ENCODE measurements at places on chromosomes 1 and 21. TPM values are rescaled to one million over a fixed set of nuclear protein-coding genes. Genes with fewer than 3 reads are reported as not detected.
A peak's percentile ranks its signal among the peaks of the same experiment; 100 is the strongest.

The CENPF gene
- total RNA-seq, result 79.4 TPM

The NBPF11 gene
- 5.5 TPM for total RNA-seq

The CMPK1 gene
- 102 TPM for total RNA-seq

The CELA3B gene
- total RNA-seq, result not detected

The F3 gene
- total RNA-seq, result 0.14 TPM

The DDR2 gene
- 0.38 TPM for total RNA-seq

The MRAP gene
- total RNA-seq, result not detected

The FCRL4 gene
- not detected for total RNA-seq

The FDPS gene
- total RNA-seq, result 264 TPM

DNA sequence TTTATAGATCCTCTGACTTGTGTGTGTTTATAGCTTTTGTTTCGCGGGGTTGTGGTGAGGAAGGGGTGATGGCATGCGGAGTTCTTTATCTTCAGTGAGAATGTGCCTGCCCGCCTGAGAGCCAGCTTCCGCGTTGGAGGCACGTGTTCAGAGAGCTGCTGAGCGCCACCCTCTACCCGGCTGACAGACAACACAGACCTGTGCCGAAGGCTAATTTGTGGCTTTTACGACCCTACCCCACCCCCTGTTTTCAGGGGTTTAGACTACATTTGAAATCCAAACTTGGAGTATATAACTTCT lies 14.4 kb upstream of the CD101 start:
- H3K4me3 ChIP-seq, result peak overlapping the region; percentile 73
- H3K4me1 ChIP-seq, result peaks cover 34% of the 10 kb centered on the region
- H3K27ac ChIP-seq, result peak overlapping the region; percentile 96
- peak; percentile 60 for DNase-seq
- peaks cover 20% of the 10 kb centered on the region for H3K36me3 ChIP-seq

DNA sequence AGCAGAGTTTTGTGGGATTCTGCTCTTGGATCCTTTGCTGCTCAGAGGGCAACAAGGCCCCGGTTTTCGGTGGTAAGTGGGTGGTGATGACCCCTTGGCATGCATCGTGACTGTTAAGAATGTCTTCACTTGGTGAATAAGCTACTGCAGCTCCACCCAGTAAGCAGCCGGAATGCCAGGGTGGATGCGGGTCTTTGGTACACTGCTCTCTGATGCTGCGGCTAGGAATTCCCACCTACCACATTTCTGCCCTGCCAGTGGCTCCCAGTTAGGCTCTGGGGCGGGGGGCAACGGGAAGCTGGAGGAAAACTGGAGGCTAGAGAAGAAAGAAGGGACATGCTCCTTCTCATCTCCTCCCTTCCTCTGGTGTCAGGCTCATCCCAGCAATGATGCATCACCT lies 180.4 kb upstream of the GALNT2 start:
- peaks cover 4% of the 10 kb centered on the region for H3K27me3 ChIP-seq
- peaks cover 3% of the 10 kb centered on the region for H3K4me1 ChIP-seq
- no peak for DNase-seq
- H3K36me3 ChIP-seq, result no peaks in the 10 kb centered on the region
- no peak overlapping the region for H3K4me3 ChIP-seq
- no peak overlapping the region for H3K27ac ChIP-seq

GRCh38 chr1:214448536-214448935 lies 102.9 kb downstream of the PTPN14 start:
- H3K4me3 ChIP-seq, result no peak overlapping the region
- no peak overlapping the region for H3K27ac ChIP-seq
- peaks cover 6% of the 10 kb centered on the region for H3K27me3 ChIP-seq
- DNase-seq, result no peak
- H3K4me1 ChIP-seq, result peaks cover 25% of the 10 kb centered on the region

DNA sequence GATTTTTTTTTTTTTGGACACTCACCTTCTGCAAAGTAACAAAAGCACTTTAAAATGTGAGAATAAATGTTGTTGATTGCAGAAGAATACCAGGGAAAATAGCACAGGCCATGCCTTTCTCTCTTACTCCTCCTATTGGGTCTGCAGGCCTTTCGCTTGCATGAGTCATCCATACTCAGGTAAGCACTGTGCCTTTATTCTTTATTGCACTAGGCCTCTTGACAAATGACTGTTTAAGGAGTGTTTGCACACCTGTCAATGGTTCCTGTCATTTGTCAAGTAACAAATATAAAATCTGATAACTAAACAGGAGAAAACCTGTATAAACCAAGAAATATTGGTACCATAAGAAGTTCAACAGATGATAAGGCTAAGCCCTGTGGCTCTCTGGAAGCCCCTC lies 106.5 kb downstream of the RGS7 start:
- peaks cover 2% of the 10 kb centered on the region for H3K4me1 ChIP-seq
- no peaks in the 10 kb centered on the region for H3K36me3 ChIP-seq
- no peak overlapping the region for H3K4me3 ChIP-seq
- DNase-seq, result no peak
- peaks cover 3% of the 10 kb centered on the region for H3K27me3 ChIP-seq

GRCh38 chr1:245124644-245125043 lies 30.1 kb upstream of the KIF26B start:
- peaks cover 4% of the 10 kb centered on the region for H3K27me3 ChIP-seq
- H3K4me3 ChIP-seq, result no peak overlapping the region
- no peaks in the 10 kb centered on the region for H3K4me1 ChIP-seq
- H3K27ac ChIP-seq, result no peak overlapping the region
- no peak for DNase-seq

DNA sequence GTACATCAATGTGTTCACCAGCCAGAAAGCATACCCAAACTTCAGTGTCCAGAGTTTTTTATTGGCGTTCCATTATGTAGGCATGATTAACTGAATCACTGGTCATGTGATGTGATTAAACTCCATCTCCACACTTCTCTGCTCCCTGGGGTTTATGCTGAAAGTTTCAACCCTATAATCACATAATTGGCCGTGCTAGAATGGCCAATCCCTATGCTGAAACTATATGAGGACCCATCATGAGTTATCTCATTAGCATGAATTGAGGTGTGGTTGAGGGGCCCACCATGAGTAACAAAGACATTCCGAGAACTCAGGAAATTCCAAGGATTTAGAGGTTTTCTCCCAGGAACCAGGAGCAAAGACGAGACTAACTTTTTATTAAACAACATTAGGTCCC lies 31.8 kb upstream of the FBXO28 start:
- peaks cover 10% of the 10 kb centered on the region for H3K27me3 ChIP-seq
- no peak for DNase-seq
- no peak overlapping the region for H3K4me3 ChIP-seq
- H3K4me1 ChIP-seq, result no peaks in the 10 kb centered on the region
- H3K27ac ChIP-seq, result no peak overlapping the region

GRCh38 chr21:45306832-45307571 lies 19.3 kb upstream of the POFUT2 start:
- no peaks in the 10 kb centered on the region for H3K36me3 ChIP-seq
- DNase-seq, result no peak
- peaks cover 9% of the 10 kb centered on the region for H3K27me3 ChIP-seq
- H3K4me3 ChIP-seq, result no peak overlapping the region

DNA sequence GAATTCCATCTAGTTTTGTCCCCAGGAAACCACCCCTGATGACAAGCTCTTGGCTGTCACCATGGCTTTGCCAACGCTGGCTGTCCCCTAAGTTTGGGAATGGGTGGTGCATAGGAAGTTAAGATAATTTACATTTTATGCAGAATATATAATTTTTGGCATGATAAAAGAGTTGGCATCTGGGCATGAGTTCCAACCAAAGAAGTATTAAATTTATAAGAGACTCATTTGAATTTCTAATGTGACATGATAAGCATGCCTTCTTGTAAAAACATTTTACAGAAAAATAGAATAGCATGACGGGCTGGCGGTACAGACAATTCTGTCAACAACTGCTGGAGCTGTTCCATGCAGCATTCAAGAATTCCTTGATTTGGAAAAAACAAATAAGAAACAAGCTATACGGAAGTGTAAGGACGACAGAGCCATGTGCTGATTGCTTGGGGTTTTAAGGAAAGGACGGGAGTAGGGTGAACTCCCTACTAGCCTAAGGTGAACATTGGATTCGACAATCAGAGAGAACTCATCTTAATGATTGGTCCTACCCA lies 106.8 kb upstream of the C1orf21 start:
- no peaks in the 10 kb centered on the region for H3K36me3 ChIP-seq
- H3K27ac ChIP-seq, result no peak overlapping the region
- H3K4me1 ChIP-seq, result no peaks in the 10 kb centered on the region

- H3K4me1 ChIP-seq, result peaks cover 16% of the 10 kb centered on the region
- no peak overlapping the region for H3K4me3 ChIP-seq
- no peaks in the 10 kb centered on the region for H3K27me3 ChIP-seq
- no peak for DNase-seq
- peaks cover 27% of the 10 kb centered on the region for H3K36me3 ChIP-seq
Observed at GRCh38 chr1:18908911-18909771, 6.8 kb upstream of the ALDH4A1 start.

GRCh38 chr1:43054961-43055360 lies 96.3 kb upstream of the SLC2A1 start:
- H3K36me3 ChIP-seq, result peaks cover 2% of the 10 kb centered on the region
- H3K27me3 ChIP-seq, result peaks cover under 1% of the 10 kb centered on the region
- peaks cover 20% of the 10 kb centered on the region for H3K4me1 ChIP-seq
- H3K4me3 ChIP-seq, result no peak overlapping the region
- no peak for DNase-seq

- no peaks in the 10 kb centered on the region for H3K4me1 ChIP-seq
- H3K36me3 ChIP-seq, result no peaks in the 10 kb centered on the region
- no peak overlapping the region for H3K27ac ChIP-seq
- no peak overlapping the region for H3K4me3 ChIP-seq
- DNase-seq, result no peak
- H3K27me3 ChIP-seq, result peaks cover 6% of the 10 kb centered on the region
Observed at GRCh38 chr1:7527733-7528045, 243.4 kb upstream of the VAMP3 start.

GRCh38 chr1:171943973-171944561 lies 102.8 kb downstream of the DNM3 start:
- no peaks in the 10 kb centered on the region for H3K4me1 ChIP-seq
- no peak overlapping the region for H3K4me3 ChIP-seq
- no peak for DNase-seq
- no peaks in the 10 kb centered on the region for H3K36me3 ChIP-seq
- no peaks in the 10 kb centered on the region for H3K27me3 ChIP-seq

DNA sequence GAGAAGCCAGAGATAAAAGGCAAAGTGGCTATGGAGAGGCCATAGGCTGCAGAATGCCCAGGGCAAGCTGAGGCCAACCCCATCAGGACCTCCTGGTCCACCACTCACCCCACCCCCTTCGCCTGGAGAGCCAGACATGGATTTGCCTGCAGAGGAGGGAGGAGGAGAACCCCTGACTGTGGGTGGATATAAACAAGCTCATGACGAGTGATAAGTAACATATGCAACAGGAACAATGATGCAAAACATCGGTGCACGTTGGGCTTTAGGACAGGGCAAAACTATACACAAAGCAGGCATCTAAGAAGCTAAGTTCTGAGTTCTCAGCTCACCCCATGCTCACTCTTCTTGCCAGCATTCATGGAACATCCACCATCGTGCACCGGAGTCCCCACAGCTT lies 150.3 kb downstream of the ETS2 start:
- DNase-seq, result no peak
- H3K4me3 ChIP-seq, result no peak overlapping the region
- no peak overlapping the region for H3K27ac ChIP-seq
- H3K27me3 ChIP-seq, result peaks cover 8% of the 10 kb centered on the region
- H3K36me3 ChIP-seq, result no peaks in the 10 kb centered on the region
- H3K4me1 ChIP-seq, result peaks cover 6% of the 10 kb centered on the region

DNA sequence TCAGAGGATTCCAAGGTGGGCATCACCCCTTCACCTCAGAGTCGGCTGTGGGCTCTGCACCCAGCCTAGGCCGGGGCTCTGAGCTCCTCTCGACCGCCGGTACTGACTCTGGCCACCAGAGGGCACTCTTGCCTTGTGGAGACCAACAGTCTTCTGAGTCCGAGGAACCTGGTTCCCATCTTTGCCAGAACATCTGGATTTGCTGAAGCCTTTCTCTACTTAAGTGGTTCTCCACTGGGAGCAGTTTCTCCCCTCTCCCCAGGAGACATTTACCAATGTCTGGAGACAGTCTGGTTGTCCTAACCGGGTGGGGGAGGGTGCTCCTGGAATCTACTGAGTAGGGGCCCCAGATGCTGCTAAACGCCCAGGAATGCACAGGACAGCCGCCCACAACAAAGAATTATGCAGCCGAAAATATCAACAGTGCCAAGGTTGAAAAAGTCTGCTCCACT lies 9.4 kb downstream of the ETV3L start:
- peaks cover 2% of the 10 kb centered on the region for H3K4me1 ChIP-seq
- no peak overlapping the region for H3K27ac ChIP-seq
- DNase-seq, result peak; percentile 78
- H3K36me3 ChIP-seq, result no peaks in the 10 kb centered on the region
- H3K27me3 ChIP-seq, result peaks cover 6% of the 10 kb centered on the region
- H3K4me3 ChIP-seq, result no peak overlapping the region

- peaks cover 4% of the 10 kb centered on the region for H3K4me1 ChIP-seq
- no peak overlapping the region for H3K4me3 ChIP-seq
- no peak overlapping the region for H3K27ac ChIP-seq
- DNase-seq, result no peak
- peaks cover 4% of the 10 kb centered on the region for H3K27me3 ChIP-seq
Observed at GRCh38 chr21:43191971-43192370, 23.2 kb downstream of the CRYAA start.

DNA sequence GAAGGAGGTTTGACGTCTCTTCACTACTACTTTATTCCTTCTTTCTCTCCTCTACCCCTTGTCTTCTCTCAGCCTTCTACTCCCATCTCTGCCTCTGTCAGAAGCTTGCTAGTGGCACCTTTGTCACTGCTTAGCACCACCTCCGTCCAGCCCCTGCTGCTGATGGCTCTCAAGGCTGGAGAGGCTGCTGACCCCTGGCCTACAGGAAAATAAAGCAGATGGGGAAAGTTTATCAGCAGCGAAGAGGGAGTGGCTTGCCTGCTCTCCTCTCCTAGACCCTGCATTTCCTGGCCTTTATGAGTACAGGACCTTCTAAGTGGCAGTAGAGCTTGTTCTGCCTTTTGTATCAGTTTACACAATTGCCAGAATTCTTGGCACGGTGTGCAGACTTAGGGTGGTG lies 27.0 kb downstream of the PROX1 start:
- H3K27me3 ChIP-seq, result peaks cover 4% of the 10 kb centered on the region
- H3K27ac ChIP-seq, result no peak overlapping the region
- no peaks in the 10 kb centered on the region for H3K4me1 ChIP-seq
- H3K36me3 ChIP-seq, result no peaks in the 10 kb centered on the region
- H3K4me3 ChIP-seq, result no peak overlapping the region

DNA sequence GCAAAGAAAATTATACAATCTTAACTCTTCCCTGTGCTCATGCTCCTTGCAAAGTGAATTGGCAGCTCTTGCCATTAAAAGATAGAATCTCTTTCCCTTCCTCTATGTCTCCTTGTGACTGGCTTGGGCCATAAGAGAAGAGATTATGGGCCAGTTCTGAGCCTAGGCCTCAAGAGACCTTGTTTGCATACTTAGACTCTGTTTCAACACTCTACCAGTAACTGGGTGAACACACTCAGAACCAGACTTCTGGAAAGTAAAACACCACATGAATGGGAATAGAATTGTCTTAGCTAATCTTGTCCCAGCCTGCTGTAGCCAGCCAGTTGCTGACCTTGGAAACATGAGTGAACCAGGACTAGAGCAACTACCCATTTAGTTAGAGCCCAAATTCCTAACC lies 15.3 kb upstream of the OR6K3 start:
- H3K27me3 ChIP-seq, result peaks cover 4% of the 10 kb centered on the region
- H3K4me3 ChIP-seq, result no peak overlapping the region
- H3K4me1 ChIP-seq, result no peaks in the 10 kb centered on the region
- H3K36me3 ChIP-seq, result no peaks in the 10 kb centered on the region
- no peak overlapping the region for H3K27ac ChIP-seq

All from activated naive CD8-positive, alpha-beta T cell treated with anti-CD3 and anti-CD28 coated beads for 36 hours (primary cell).